ENCODE measurements at places on chromosomes 4 and X.

DNA sequence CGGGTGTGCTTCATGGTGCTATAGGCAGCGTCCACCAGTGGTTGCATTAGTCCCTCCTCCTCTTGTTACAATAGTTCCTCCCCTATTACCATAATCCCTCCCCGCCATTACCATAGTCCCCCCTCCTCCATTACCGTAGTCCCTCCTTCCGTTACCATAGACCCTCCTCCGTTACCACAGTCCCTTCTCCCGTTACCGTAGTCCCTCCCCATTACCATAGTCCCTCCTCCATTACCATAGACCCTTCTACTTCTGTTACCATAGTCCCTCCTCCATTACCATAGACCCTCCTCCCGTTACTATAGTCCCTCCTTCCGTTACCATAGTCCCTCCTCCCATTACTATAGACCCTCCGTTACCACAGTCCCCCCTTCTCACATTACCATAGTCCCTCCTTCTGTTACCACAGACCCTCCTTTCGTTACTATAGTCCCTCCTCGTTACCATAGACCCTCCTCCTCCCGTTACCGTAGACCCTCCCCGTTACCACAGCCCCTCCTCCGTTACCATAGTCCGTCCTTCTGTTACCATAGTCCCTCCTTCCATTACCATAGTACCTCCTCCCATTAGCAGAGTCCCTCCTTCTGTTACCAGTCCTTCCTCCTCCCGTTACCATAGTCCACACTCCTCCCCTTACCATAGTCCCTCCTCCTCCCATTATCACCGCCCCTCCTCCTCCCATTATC lies 129.6 kb downstream of the DHRSX start:
- no peak for DNase-seq

DNA sequence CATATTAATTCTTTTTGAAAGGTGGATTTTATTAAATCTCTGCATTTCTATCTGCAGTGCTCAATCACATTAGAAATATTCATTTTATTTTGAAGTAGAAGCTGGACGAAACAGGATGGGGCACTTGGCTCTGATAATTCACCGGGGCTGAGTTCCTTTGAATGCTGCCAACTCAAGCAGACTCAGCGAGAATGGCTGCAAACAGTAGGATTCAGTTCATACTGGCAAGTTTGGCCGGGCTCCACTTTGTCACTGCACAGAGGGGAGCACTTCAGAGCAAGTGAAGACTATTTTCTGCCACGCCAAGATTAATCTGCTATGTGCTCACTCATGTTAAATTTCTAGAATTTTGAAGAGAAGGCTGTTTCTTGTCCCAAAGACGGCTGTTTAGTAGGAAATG lies 30.7 kb upstream of the KLHL8 start:
- DNase-seq, result no peak

GRCh38 chr4:138400543-138400942 lies 158.4 kb upstream of the SLC7A11 start:
- DNase-seq, result no peak

- peak; percentile 36 for DNase-seq
Observed at GRCh38 chr4:7254736-7255487, 62.6 kb downstream of the SORCS2 start.

DNA sequence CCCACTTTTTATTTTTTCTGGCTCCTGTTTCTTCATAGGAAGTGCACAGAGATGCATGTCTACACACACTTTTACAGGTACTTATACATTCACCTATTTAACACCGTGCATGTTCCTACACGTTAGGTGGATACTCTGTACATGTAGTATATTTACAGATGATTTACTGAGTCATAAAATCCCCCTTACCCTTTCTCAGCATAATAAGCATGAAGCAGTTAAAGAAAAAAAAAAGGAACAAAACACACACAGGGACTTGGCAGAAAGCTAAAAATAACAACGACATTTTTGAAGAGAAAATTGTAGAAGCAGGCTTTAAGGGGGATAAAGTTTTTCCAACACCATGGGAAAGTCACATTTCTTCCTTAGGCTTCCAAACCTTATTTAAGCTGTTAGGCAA lies 96.4 kb upstream of the IQCM start:
- DNase-seq, result no peak

DNA sequence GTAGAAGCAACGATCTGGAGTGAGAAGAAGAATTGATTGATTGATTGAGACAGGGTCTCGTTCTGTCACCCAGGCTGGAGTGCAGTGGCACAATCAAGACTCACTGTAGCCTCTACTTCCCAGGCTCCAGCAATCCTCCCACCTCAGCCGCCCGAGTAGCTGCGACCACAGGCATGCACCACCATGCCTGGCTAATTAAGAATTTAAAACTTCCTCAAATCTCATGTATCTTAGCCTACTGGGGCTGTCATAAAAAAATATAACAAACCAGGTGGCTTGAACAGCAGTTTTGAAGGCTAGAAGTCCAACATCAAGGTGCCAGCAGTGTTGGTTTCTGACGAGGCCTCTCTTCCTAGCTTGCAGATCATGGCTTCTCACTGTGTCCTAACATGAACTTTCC lies 18.3 kb upstream of the TBC1D9 start:
- DNase-seq, result no peak

- DNase-seq, result no peak
Observed at GRCh38 chr4:168859888-168860694, 150.0 kb downstream of the CBR4 start.

DNA sequence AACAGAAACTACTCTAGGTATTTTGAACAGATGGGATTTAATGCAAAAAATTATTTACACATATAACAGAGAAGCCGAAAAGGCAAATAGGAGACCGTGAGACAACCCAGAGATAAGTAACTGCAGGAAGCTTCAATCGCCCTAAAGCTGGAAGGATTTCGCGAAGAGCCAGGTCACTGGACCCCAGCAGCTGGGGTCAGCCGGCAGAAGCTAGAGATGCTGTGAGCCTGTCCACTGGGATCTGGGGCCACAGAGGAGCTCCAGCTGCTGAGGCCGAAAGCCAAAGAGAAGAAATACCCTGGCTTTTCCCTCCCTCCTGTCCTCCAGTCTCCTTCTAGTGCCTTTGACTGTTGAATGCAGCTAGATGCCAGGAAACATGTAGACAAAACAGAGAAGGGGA lies 192.8 kb upstream of the BCOR start:
- no peak for DNase-seq

- peak; percentile 33 for DNase-seq
Observed at GRCh38 chrX:10360116-10360515, 203.3 kb downstream of the CLCN4 start.

DNA sequence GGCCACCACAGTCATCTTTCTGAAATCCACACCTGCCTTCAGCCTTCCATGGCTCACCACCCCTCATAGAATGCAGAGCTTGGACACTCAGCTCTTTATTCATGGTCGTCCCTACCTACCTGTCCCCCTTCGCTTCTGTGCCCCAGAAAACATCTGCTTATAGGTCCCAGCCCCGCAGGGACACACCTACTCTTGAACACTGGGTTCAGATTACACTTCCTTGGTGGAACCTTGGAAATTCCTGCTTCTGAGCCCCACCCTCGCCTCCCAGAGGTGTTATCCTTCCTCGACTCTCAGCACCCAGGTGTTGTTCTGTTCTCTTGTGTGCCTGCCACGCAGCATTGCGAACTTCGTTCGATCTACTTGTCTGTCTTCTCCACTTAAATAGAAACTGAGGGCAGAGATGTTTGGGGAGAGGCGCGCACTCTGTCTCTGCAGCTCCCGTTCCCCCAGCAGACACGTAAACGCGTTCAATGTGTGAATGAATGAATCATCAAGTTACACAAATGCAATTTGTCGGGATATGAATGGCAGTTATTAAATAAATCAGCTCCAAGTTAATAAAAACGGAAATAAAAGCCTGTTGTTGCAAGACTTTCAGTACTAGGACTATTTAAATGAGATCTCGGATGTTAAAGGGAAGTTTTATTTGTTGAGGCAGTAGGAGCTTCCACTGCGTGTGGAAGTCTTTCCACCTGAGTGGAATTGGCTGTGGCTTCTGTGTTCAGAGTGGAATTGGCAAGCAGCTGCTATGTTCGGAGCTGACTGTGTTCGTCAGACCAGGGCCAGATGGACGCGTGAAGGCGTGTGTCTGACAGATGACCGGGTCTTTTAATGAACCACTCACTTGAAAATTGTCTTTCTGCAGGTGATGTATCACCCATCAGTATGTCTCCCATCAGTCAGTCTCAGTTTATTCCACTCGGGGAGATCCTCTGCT lies 95.6 kb downstream of the STOX2 start:
- DNase-seq, result no peak

- DNase-seq, result no peak
Observed at GRCh38 chr4:67325791-67326190, 219.5 kb downstream of the CENPC start.

GRCh38 chrX:51395810-51396728 lies 63.4 kb downstream of the NUDT10 start:
- DNase-seq, result peak; percentile 5

GRCh38 chr4:72109959-72110497 lies 78.2 kb downstream of the NPFFR2 start:
- DNase-seq, result no peak

DNA sequence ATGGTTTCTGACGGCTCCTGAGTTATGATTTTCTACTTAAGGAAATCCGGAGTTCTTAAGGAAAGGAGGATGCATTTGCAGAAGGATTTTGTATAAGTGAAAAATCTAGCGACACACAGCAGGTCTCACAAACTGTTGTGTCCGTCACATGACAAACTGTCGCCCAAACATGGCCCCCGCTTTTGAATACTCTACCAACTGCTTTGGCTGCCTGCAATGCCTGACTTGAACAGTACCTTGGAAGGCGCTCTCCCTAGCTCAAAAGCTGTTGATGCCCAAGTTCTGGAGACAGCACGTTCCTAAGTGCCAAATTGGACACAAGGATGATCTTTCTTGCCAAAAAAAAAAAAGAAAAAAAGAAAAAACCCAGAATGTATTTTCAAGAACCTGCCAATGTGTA lies 103.2 kb downstream of the ENPP6 start:
- DNase-seq, result no peak

DNA sequence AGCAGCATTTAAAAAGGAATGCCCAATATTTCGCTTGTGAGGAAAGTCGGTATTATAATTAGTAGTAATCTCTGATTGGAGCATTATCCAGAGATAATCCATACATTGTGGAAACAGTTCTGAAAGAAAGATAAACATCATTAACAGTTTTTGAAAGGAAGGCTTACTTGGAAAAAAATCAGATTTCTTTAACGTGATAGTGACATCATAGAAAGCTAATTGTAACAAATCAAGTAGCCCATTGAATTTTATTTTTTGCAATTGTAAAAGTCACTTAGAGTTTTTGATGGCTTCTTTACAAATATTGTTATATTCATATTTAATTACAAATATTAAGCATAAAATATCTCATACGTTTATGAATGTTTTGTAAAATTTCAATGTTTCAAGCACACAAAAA lies 11.6 kb upstream of the NR3C2 start:
- DNase-seq, result no peak

GRCh38 chr4:11326021-11326420 lies 102.7 kb downstream of the HS3ST1 start:
- DNase-seq, result no peak

- DNase-seq, result peak; percentile 89
Observed at GRCh38 chr4:171880136-171880535, 66.9 kb downstream of the GALNTL6 start.

DNA sequence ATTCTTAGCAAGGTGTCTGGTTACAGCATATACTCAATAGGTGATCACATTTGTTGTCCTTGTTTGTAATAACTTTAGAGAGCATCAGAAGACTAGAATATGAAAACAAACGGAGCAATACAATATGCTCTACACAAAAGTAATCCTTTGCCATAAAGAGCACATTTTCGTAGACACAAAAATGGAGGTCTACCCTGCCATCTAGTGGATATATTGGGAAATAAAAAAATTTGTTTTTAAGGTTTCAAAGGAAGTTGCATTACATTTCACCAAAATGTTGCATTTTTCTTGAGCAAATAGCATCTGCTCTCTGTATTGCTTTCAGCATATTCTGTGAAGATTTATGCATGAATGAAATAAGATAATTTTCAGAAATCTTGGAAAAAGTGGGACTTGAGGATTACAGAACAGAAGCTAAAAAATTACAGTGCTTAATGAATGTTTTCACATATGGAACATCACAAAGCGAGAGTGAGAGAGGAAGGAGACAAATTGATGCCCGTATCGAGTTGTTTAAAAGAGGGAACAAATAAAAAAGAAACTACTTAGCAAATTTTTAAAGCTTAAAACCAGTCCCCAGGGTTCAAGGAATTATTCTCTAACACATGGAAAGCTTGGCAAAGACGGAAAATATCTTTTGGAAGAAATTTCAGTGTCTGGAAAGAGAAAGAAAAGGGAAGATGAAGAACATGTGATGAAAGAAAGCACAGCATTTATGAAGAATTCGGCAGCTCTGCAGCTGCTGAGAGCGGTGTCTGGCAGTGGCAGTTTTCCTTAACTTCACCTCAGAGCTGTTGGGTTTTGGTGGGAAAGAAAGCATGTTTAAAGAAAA lies 390.1 kb downstream of the ANKRD50 start:
- peak; percentile 43 for DNase-seq

- peak; percentile 3 for DNase-seq
Observed at GRCh38 chr4:68021185-68021584, 57.9 kb upstream of the TMPRSS11A start.

DNA sequence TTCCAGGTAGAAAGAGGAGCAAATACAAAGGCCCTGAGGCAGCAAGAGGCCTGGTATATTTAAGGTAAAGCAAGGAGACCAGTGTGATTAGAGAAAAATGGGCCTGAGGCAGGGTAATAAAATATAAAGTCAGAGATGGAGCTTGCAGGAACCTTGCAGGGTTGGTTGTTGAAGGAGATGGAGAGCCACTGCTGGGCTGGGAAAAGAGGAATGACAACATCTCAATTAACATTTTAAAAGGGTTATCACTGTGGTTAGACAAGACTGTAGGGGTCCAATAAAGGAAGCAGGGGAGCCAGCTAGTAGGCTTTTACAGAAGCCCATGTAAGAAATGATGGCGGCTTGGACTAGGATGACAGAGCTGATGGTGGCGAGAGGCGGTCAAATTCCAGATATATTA lies 205.5 kb upstream of the MBNL3 start:
- no peak for DNase-seq

GRCh38 chr4:5707778-5708448 lies 446 bp downstream of the EVC2 start:
- DNase-seq, result no peak

DNA sequence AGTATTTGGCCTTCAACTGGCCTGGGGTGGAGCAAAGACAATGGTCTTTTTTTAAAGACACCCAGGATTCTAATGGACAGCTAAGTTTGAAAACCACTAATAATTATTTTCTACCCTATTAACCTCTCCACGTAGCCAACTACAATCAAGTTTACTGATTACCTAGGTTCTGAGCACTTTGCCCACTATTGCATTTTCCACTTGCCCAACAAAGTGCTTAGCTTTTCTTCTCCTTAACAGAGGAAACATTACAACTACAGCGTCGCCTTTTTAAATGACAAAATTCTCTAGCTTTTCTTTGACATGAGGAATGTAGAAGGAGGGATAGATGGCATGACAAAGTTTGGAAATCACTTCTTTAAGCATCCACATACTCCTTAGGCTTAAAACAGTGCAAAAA lies 2.0 kb downstream of the CHIC2 start:
- DNase-seq, result no peak

DNA sequence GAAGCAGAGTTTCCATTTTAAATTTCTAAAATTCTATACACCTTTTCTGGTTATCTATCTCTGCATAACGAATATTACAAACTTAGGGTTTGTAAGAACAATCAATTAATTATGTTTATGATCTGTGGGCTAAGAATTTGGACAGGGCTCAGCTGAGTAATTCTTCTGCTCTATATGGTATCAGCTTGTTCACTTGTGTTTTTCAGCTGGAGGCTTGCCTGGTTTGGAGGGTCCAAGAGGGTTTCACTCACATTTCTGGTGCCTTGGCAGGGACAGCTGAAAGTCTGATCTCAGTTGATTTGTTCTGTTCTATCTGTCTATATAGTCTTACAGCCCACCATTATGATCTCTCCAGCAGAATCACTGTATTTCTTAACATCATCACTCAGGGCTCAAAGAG lies 57.8 kb upstream of the ADGRA3 start:
- no peak for DNase-seq
